ENCODE measurements at places on chromosomes 3 and 15. TPM values are rescaled to one million over a fixed set of nuclear protein-coding genes. Genes with fewer than 3 reads are reported as not detected.

DNA sequence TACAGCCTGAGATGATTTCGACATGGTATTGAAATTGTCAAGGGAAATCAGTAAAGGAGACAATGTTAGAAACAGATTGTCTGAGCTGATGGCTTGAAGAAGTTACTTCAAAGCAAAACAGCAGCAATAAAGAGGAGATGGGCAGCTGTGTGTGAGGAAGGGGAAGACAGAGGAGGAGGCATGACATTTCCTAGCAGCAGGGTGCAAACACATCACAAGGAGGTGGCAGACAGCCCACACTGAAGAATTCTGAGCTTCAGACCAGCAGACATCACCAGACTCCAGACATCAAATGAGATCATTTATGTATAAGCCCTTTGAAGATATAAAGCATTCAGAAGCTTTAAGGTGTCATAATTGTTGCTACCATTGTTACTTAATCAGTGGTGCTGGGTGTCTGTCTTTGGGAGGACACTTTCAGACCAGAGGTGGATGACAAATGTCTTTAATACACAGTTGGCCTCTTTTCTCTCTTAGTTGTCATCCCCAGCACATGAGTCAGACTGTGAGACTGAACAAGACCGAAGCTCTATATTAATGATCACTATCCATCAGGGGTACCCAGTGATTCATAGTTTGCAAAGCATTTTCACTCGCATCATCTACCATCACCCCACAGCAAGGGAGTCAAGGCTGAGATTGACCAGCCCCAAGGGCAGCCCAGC is 203.9 kb downstream of the MINAR1 start:
- no peaks in the 10 kb centered on the region for H3K4me1 ChIP-seq
- H3K4me3 ChIP-seq = no peak overlapping the region
- no peak for DNase-seq
- no peak overlapping the region for H3K27ac ChIP-seq
- peaks cover 9% of the 10 kb centered on the region for H3K27me3 ChIP-seq

DNA sequence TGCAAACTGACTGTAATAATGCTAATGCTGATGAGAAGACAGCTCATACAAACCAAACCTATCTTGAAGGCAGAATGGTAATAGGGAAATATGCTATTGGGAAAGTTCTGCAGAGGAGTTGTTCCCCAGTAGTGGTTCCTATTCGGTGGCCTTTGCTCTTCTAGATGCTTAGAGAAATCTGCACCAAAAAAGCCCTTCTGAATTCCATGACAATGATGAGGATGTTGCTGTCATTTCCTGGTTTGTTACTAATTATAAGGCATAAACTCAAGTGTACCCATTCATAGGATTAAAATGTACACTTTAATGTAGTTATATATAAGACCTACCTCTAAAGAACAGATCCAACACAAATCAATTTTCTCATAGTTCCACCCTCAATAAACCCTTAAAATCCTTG is 30.1 kb downstream of the TOMM70 start:
- H3K27me3 ChIP-seq = no peaks in the 10 kb centered on the region
- peaks cover under 1% of the 10 kb centered on the region for H3K36me3 ChIP-seq
- no peaks in the 10 kb centered on the region for H3K4me1 ChIP-seq
- H3K27ac ChIP-seq = no peak overlapping the region
- no peak overlapping the region for H3K4me3 ChIP-seq

DNA sequence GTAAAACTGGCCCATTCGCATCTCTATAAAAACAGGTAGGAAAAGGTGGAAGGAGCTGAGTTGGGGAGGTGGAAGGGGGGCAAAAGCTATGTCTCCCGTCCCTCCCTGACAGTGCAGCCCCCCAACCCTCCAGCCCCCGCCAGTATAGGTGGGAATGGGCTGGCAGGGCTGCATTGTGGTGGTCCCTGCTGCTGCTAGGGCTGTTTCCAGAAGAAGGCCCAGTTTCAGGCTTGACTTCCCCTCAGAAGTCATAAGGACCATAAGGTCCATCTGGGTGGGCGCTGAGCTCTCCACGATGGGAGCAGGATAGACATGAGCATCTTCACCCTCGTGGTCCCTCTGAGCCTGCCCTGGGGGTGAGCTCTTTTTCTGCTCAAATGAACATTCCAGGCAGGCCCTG is 44.2 kb downstream of the APBA2 start:
- H3K36me3 ChIP-seq = no peaks in the 10 kb centered on the region
- no peaks in the 10 kb centered on the region for H3K27me3 ChIP-seq
- no peak for DNase-seq
- no peak overlapping the region for H3K27ac ChIP-seq

- no peak overlapping the region for H3K27ac ChIP-seq
- no peaks in the 10 kb centered on the region for H3K36me3 ChIP-seq
- no peaks in the 10 kb centered on the region for H3K4me1 ChIP-seq
- no peak overlapping the region for H3K4me3 ChIP-seq
- no peak for DNase-seq
Measured at GRCh38 chr3:20406611-20407011, 220.6 kb upstream of the SGO1 start.

DNA sequence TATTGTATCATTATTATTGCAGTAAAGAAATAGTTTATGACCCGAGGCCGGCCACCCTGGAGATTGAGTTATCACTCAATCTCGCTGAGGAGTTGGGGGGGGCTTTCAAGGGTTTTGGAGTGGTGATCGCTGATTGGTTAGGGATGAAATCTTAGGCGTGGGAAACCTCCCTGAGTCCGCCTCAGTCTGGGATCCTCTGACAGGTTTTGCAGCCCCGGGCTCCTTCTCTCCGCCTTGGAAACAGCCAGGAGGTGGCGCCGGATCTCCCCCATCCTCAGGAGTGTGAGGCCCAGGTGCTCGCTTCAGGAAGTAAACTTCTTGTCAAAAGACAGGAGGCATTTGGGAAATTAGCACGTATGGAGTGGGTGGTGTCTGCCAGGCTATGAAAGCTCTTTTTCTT is 41.1 kb upstream of the SEC61A1 start:
- DNase-seq = no peak
- no peak overlapping the region for H3K4me3 ChIP-seq
- no peaks in the 10 kb centered on the region for H3K36me3 ChIP-seq
- no peak overlapping the region for H3K27ac ChIP-seq
- H3K4me1 ChIP-seq = no peaks in the 10 kb centered on the region

DNA sequence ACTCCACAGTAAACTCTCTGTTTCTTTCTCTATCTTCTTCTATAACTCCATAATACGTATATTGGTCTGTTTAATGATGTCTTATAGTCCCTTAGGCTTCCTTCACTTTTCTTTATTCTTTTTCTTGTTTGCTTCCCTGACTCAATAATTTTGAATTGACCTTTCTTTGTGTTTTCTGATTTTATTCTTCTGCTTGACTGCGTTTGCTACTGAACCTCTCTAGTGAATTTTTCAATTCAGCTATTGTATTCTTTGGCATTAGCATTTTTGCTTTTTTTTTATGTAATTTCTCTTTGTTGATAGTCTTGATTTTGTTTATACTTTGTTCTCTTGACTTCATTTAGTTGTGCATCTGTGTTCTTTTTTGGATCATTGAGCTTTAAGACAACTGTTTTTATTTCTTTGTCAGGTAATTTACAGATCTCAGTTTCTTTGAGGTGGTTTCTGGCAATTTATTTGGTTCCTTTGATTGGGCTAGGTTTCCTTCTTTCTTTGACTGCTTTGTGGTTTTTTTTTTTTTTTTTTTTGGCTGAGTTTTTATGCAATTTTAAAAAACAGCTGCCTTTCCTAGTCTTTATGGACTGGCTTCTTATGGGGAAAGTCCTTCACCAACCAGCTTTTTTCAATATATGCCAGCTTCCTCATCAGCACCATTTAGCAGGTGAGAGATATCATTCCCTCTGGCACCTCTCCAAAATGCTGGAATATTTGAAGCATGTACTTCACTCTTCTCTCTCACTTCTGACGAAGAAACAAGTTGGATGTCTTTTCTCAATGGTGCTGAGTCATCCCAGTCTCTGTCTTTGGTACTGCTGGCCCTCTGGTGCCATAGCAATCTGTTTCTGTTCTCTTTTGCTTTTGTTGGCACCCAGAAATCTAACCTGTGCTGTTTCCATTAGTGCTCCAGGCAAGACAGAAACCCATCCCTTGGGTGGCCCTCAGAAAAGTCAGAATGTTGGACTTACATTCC is 17.6 kb downstream of the RSRC1 start:
- no peaks in the 10 kb centered on the region for H3K27me3 ChIP-seq
- no peaks in the 10 kb centered on the region for H3K4me1 ChIP-seq
- H3K36me3 ChIP-seq = peaks cover 5% of the 10 kb centered on the region

The PLOD2 gene
- total RNA-seq = 71.5 TPM

The MEGF11 gene
- total RNA-seq = not detected

The KCNMB2 gene
- total RNA-seq = 0.59 TPM

Data from breast epithelium (tissue), 4 donors.